Omental fat pad (tissue), 4 donors: ENCODE measurements at places on chromosomes 12 and 14.

- no peak for DNase-seq
Measured at GRCh38 chr12:104494137-104494792, 37.5 kb downstream of the CHST11 start.

DNA sequence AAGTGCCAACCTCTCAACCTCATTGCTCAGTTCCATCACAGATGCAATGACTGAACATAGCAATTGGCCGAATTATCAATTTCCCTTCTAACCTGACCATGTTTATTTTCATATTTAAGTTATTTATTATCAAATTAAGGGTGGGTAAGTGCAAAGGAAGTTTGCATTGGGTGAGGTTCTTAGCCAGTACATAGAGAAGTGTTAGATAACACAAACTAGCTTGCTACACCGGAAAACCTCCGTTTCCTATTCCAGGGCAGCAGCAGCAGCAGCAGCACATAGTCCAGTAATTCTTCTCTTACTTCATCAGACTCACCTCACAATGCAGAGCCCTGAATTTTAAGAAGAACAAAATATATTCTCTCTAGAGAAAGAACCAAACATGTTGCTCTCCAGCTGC lies 200.5 kb upstream of the OR4E1 start:
- DNase-seq = no peak

- DNase-seq = no peak
Measured at GRCh38 chr12:1927751-1928351, 9.4 kb upstream of the CACNA2D4 start.

DNA sequence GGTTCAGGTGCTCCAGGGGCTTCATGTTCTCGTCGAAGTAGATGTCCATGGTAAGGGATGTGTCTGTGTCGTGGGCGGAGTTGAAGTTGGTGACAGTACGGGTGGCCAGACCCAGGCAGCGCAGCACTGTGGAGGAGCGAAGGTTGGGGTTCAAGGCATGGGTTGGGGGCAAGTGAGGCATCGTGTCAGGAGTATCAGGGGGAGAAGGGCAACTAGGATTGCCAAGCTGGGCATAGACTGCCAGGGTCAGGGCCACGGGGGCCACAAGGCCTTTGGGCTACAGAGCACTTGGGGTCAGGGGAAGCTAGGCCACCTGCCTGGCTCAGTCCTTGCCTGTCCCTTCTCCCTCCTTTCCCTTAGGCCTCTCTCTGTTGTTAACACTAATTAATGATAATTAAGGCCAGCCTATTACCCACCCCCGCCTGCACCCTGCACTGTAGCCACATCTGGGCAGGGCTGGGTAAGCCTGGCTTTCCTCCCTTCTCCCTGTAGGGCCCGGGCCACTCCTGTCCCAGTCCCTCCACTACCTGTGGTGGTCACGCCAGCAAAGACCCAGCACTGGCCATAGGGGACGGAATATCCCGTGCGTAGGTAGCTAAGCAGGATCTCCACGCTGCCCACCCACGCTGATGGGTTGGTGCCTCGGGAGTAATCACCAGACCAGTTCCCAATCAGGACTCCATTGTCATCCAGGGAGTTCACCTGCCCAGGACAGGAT lies 4.3 kb downstream of the TGM1 start:
- no peak for DNase-seq

GRCh38 chr14:82354126-82354525 lies 820.5 kb upstream of the SEL1L start:
- DNase-seq = no peak

DNA sequence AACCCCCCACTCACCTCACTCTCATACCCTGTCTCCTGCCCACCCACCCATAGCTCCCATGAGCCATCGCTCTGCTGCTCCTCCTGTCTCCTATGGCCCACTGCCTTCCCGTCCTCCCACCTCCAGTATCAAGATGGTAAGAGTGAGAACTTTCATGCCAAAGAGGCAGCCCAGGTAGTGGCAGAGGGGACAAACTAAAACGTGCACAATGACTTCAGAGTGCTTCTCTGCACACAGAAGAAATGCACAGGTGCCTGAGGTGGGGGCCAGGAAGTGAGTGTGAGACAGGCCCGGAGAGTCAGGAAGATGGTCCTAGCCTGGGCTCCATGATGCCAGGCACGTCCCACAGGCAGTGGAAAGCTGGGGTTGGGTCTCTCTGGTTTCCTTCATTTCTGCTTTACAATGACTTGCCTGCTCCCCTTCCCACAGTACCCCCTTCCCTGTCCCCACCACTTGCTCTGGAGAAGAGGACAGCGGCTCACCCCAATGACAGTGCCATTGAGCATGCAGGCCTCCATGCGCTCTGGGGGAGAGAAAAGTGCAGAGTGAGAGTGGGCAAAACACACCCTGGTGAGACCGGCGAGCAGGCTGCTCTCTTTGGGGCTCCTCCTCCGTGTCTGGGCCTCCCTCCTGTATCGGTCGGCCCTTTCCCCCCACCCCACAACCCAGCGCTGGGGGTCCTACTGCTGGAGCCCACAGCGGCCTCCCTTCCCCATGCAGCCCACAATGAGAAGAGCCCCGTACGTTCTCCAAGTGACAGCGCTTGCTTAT lies 22.8 kb upstream of the ANO2 start:
- DNase-seq = no peak

- no peak for DNase-seq
Measured at GRCh38 chr14:29868000-29868399, 59.6 kb downstream of the PRKD1 start.

DNA sequence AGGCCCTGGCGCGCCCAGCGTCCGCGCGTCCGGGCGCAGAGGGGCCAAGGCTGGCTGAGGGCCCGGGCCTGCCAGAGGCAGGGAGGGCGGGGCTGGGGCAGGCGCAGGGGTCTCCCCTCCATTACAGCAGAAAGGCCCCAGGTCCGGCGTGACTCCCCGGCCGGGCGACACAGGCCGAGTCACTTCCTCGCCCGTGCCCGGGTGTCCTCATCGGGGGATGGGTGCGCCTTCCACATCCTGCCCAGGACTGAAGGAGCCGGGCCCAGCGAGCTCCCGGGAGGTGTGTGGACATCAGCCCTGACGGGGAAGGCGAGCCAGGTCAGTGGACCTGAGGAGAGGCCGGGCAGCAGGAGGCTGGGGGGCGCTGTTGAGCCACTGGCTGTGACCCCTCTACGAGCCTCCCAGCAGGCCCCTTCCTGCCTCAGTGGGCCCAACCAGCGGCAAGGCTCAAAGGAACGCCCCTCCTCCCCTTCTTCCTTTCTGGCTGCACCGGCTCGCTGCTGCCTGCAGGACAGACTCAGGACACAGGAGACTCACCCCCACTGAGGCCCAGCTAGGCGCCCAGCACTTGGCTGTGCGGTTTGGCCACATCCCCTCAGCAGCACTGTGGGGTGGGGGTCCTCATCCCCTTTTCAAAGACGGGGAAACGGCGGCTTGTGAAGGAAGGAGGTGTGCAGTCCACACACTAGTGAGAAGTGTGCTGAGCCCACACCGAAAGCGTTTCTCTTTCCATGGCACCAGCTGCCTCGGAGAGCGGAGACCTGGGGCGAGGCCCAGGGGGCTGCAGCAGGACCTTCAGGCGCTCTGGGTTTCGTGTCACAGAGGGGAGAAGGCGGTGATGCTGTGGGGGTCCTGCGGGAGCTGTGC lies 606 bp downstream of the TNFAIP2 start:
- no peak for DNase-seq

DNA sequence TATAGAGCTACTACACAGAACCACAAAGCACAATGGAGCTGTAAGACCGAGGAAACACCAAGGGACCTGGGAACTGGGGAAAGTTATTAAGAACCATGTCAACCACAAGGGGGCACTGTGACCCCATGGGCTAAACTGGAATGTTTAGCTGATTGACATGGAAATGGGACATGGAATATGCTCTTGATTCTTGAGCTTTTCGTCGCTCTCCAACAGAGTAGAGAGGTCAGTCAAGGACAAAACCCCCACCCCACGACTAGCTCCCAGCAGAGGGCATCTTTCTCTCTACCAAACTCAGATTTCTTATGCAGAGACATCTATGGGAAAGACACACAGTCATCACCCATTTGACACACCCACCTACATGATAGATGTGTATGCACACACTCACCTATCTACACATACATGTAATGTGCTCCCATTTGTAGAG lies 10.1 kb downstream of the NDRG2 start:
- peak; percentile 90 for DNase-seq

DNA sequence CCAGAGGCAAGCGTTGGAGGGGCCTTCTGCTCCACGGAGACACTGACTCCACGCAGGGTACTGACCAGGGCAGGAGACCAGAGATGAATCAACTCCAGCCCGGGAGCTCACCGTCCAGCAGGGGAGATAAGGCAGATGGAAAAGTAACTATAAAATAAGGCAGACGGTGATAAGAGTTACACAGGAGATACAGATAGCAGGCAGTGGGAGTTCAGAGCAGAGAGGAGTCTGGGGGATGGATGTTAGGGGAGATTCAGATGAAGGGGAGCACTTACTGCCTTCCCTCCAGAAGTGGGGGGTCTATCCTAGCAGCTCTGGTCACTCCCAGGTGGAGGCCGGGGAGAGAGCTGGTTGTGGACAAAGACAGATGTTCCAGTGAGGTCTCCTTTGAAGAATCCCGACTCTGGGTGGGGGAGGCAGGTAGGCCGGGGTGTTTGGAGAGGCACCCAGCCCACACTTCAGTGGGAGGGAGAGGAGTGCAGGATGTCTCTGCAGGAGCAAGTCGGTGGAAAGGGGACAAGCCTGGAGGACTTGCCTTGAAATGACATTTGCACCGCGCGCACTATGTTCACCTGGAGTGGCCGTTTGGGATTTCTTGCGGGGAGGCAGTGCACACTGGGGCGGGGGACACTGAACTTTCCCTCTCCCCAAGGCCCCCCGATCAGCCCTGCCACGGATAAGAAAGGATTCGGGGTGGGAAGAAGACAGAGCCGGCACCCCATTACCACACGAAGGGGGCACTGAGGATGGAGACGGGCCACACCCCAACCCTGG lies 1.2 kb downstream of the PITPNM2 start:
- DNase-seq = no peak

DNA sequence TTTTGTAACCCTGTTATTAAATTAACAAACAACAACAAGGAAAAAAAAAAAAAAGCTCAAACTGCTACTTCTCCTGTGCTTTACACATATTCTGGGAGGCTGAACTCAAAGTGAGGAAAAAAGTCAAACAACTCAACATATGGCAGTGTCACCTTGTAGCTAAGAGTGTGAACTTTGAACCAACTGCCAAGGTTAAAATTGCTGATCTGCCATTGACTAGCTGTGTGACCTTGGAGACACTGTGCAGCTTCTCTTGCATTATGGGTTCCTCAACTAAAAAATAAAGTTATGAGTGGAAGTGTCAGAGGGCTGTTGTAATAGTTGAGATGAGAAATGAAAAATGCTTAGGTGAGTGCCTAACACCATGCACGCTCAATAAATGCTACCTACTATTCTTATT lies 34.2 kb downstream of the STXBP6 start:
- DNase-seq = no peak

DNA sequence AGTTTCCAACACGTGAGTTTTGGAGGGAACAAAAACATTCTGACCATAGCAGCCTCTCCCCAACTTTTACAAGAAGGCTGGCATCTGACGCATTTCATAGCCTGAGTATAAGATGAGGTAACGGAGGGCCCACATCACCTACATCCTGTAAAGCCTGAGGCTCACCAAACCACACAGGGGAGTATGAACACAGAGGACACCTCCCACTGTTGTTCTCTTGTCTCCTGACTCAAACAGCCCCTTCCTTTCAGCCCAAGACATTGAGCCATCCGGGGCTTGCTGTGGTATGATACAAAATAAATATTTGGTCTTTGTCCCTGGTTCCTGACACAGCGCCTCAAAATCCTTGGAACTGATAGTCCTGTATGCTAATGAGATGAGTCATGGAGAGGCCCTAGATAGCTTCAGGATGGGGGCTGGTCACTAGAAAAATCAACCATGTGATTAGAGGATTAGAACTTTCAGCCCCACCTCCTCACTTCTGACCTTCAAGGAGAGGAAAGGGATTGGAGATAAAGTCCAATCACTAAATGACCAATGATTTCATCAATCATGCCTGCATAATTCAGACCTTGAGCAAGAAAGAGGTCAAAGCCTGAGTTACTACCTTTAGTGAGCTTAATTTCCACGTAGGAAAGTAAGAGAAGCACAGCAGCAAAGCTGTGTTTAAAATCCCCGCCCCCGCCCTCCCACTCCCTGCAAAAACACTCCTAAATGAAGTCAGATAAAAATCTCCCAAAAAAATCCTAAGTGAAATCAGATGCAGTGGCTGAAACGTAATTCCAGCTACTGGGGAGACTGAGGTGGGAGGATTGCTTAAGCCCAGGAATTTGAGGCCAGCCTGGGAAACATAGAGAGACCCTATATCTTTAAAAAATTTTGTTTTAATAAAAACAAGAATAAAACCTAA lies 236.4 kb downstream of the PCNX1 start:
- no peak for DNase-seq

DNA sequence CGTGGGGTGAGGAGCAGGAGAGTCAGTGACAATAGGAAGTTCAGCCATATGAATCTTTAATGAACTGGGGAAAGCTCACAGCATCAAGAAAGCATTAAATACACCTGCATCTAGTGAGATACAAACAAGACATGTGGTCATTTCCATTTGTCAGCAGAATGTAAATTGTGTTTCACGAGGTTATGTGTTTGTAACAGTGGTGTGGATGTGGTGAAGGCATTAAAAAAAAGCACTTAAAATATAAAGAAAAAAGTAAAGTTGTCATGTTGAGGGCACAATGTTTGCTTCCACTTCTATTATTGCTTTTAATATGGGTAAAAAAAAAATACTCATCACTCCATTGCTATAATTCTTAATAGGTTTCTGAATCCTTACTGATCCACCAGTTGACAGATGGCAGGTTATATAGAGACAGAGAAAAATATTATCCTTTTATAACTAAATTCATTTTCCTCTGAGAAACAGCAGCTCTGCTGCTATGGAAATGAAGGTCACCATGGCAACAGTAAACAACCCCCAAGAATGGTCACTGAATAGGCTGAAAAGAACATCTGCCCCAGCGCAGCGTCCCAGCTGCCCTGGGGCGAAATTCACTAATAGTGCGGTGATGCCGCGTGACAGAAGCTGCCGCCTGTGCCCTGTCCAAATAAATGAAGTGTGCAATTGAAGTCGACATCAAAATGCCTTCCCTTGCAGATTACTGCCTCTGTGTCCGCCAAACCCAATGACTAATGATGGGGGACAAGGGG lies 226.1 kb downstream of the FOXN3 start:
- DNase-seq = no peak

- no peak for DNase-seq
Measured at GRCh38 chr12:133081159-133081780, 547 bp downstream of the ZNF140 start.

DNA sequence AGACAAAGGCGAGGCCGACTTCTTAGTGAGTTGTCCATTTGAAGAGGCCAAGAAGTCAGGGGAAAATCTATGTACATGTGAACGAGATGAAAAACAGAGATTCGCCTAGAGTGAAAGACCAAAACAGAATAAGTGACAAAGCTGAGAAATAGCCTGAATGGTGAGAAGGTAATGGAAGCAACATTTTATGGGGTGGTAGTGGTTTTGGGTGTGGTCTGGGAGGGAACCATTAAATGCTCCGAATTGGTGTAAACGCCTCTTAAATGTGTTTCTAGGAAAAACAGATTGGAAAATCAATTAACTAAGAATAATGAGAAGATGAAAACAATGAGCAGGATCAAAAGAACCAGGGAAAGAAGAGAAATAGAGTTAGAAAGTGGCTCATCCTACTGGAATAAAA lies 83.8 kb upstream of the MANSC4 start:
- no peak for DNase-seq

GRCh38 chr12:65334521-65334920 lies 56.0 kb downstream of the MSRB3 start:
- DNase-seq = no peak

- DNase-seq = no peak
Measured at GRCh38 chr12:49583366-49584094, 15.6 kb upstream of the MCRS1 start.

GRCh38 chr14:26402126-26402525 lies 195.7 kb downstream of the NOVA1 start:
- DNase-seq = no peak
